ENCODE measurements at places on chromosomes 7 and 10. TPM values are rescaled to one million over a fixed set of nuclear protein-coding genes. Genes with fewer than 3 reads are reported as not detected.

Gene OPN1SW
- not detected for total RNA-seq

Gene RHOBTB1
- 46.5 TPM for total RNA-seq

Gene HOXA11
- not detected for total RNA-seq

Gene COBL
- 3.6 TPM for total RNA-seq

Gene ASZ1
- total RNA-seq = not detected

Gene CREB5
- total RNA-seq = 25.4 TPM

Gene STAG3
- 0.36 TPM for total RNA-seq

Gene AKR1C4
- total RNA-seq = not detected

Gene SIRT1
- 13.3 TPM for total RNA-seq

Gene LRGUK
- total RNA-seq = 0.43 TPM

Gene TMEM176B
- 0.26 TPM for total RNA-seq

Gene GIMAP2
- total RNA-seq = not detected

Gene ANKRD61
- total RNA-seq = 0.18 TPM

Gene CALCR
- total RNA-seq = 5.4 TPM

Gene GTPBP10
- 18.9 TPM for total RNA-seq

Gene PTPRZ1
- total RNA-seq = 1.6 TPM

Gene NRG3
- total RNA-seq = 2.3 TPM

Gene ARHGEF35
- 4.4 TPM for total RNA-seq

Gene BICC1
- total RNA-seq = 37.5 TPM

Gene CPN1
- not detected for total RNA-seq

Gene APBB1IP
- not detected for total RNA-seq

Gene ZNF485
- total RNA-seq = 4.1 TPM

Gene SLC16A12
- total RNA-seq = 0.31 TPM
